ENCODE measurements at places on chromosomes 2 and 18.
A peak's percentile ranks its signal among the peaks of the same experiment; 100 is the strongest.

DNA sequence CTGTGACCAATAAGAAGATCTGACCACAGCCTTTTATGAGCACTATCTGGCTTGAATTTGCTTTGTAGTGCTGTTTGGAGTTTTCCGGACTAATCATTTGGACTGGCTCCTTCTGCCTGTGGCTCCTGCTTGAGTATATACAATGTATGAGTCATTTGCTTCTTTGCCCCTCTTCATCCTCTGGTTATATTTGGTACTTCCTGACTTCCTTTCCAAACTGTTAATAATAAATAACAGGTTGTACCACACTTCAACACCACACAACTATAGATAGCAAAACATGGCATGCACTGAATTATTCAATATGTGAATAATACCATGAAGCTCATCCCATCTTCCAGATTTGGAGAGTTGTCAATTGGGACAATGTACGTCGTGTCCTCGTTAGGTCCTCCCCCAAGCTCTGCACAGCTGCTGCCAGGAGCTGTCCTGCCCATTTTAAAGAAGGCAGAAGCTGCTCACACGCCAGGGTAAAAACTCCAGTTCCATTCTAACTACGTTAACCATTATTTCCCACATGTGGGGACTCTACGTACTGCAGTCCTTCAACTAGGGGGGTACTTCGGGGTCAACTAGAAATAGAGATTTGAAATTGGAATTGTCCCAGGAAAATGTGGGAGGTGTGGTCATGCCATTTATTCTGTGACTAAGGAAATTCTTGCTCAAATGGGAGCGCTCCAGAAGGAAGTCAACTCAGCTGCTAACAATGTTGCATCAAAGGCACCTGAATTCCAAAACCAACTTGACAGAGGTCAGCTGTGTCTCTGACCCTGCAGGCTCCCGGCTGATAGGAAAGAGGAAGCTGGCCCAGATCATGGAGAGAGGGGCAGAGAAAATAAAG lies 38.1 kb downstream of the ST8SIA5 start:
- DNase-seq = no peak

DNA sequence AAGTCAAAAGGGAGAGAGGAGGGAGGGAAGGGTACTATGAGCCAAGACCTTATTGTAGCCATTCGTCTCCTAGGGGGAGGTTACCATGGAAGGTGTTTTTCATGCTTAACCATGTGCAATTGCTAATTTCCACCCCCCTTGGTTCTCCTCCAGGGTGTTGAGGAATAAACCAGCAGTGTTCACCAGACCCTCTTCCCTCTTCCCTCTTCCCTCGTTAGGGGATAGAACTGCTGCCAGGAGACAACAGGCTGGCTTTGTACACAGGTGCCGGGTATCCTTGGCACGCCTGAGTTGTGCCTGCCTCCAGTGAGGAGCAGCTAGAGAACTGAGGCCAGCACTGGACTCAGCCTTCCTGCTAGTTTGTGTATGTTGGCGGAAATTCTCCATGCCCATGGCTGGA lies 41.1 kb upstream of the ARL5A start:
- DNase-seq = no peak

- no peak for DNase-seq
Measured at GRCh38 chr18:48714873-48715272, 176.0 kb downstream of the CTIF start.

DNA sequence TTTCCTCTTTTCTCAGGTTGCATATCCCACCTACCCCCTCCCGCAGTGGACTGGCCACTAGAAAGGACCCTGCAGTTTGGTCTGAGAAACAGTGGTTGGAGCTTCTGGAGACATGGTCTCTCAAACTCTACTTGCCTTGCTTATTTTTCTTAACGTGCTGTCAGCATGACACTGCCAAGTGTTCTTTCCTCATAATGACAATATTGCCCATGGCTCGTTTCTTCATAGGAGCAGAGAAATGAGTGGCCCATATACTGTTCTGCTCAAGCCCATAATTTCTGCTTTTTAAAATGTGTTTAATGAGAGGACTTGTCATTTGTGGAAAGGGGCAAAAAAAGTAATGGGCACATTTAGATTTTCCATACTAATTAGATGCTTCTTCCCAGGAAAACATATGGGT lies 828.7 kb downstream of the BCL11A start:
- no peak for DNase-seq

DNA sequence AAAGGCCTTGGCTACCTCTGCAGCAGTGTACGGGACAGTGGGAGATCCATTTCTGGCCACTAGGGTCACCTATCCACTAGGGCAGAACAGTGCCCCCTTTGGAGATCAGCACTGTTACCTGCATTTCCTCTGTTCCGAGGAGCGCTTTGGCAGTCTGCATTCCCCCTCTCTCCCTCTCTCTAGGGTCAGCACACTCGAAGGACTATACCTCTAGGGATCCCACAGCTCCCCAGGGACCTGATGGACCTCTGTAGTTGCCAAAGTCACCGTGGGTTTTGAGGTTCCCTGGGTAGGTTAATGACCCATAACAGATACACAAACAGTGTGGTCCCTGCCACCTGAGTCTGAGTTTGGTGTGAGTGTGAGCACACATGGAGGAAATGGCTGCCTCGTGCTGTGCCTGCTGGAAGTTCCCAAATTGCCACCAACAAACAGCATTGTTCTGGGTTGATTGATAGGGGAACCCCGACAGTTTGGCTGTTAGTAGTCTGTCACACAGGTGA lies 99.8 kb upstream of the VWC2L start:
- DNase-seq = no peak

DNA sequence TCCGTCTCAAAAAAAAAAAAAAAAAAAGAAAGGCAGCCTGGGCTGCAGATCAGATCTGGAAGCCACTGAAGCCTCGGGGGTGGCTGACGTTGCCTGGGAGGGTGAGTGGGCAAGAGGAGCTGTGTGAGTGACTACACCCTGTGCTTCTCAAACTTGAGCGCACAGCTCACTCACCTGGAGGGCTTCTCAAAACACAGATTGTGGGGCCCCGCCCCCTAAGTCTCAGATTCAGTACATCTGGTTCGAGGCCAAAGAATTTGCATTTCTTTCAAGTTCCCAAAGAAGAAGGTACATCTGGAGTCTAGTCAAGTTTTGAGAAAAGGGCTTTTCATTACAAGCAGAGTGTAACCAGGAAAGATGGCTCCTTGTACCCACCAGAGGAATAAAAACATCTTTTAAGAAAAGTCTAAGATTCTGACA lies 97.7 kb upstream of the CAB39 start:
- no peak for DNase-seq

DNA sequence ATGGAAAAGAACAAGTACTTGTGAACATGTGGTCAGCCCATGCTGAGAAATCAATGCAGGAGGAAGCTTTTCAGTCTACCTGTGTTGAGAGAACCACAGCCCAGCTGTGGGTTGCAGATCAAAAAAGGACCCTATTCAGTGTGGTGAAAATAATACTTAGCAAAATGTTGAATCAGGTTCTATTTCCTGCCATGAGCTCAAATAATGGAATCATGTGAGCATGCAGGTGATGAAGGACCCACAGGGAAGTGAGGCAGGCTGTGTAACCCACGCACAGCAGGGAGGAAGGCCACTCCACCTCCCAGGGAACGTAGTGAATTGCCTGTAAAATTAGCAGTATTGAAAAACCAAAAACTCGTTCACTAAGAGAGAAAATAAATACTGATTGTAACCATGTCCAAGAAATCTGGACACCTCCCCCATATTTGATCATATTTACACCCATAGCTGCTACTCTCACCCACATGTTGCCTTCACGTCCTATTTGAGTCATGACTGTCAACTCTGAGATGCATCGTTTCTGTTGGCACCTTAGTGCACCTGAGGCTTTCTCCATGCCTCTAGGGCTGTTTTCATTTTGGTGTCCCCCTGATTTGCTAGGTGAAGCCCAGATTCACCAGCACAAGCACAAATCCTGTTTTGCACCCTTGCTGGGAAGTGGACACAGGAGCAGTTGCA lies 20.5 kb upstream of the BCL2L11 start:
- DNase-seq = no peak

DNA sequence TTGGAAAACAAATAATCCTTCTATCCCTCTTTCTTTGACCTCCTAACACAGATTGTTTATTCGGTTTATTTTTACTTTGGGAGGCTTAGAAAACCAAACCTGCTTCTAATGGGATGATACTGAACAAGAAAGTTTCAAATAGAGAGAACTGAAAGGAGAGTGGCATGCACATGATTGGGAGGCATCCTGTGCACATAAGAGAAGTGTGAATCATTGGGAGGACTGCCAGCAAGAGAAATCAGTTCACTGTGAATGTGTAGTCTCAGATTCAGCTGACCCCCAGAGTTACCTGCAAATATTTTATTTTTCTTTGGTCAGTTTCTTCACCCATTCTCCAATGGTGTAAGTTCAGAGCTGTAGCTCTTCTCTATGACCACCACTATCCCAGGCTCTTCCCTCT lies 1363.2 kb upstream of the ACVR2A start:
- no peak for DNase-seq

GRCh38 chr2:196742685-196743084 lies 56.8 kb downstream of the GTF3C3 start:
- no peak for DNase-seq

DNA sequence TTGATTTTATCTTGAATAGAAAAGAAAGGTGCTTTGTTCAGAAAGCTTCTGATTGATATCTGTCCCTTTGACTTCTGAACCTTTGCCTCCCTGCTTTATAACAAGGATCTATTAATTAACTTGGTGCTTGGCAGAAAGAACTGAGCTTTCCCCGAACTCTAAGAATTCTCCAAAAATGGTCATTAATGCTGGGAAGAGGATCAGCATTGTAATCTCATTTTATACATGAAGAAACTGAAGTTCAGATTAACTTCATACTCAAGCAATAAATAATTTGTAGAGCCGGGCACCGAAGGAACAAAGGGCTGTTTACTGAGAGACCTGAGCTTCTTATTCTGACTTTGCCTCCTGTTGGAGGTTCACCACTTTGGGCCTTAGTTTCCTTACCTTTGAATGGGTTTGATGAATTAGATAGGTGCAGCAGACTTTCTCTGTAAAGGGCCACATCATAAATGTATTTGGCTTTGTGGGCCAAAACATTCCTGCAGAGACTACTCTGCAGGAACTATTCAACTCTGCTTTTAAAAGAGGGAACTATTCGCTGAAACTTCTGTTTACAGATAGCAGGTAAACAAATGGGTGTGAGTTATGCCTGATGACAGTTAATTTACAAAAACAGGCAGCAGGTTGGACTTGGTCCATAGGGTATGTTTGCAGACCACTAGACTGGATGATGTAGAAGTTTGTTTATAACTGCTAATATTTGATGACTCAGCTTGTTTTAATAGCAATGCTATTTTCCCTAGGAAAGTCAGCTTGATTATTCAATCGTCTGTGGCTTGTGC lies 272.9 kb downstream of the TGIF1 start:
- no peak for DNase-seq

- DNase-seq = no peak
Measured at GRCh38 chr18:25282896-25283703, 68.9 kb downstream of the ZNF521 start.

GRCh38 chr2:237304763-237305514 lies 109.0 kb downstream of the COL6A3 start:
- DNase-seq = no peak

GRCh38 chr2:86274265-86274917 lies 63.0 kb downstream of the REEP1 start:
- DNase-seq = no peak

DNA sequence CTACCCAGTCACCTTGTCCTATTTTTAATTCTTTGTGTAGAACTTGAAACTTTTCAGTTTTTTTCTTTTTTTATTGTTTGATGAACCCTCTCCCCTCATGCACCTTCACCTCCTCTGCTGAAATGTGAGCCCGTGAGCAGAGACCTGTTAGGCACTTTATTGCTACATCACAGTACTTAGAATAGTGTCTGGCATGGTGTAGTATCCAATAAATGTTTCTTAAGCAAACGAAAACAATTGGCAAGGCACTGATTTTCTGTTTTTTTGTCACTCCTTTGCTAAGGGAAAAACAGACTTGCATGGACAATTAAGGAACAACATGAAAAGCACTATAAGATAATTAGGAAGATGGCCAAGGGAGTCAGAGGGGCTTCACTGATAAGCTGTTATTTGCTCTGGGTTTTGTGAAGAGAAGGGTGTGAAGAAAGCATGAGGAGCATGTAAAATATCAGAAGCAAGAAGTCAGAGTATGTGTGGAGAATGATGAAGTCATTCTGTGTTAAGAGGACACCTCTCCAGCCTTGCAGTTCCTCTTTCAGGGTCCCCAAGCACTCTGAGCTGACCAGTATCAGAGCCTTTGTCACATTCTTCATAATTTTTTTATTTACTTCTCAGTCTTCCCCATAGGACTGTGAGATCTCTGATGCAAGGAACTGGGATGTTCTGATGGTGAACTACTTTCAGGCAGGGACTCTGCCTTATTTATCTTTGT lies 99.7 kb upstream of the CAVIN2 start:
- DNase-seq = no peak

DNA sequence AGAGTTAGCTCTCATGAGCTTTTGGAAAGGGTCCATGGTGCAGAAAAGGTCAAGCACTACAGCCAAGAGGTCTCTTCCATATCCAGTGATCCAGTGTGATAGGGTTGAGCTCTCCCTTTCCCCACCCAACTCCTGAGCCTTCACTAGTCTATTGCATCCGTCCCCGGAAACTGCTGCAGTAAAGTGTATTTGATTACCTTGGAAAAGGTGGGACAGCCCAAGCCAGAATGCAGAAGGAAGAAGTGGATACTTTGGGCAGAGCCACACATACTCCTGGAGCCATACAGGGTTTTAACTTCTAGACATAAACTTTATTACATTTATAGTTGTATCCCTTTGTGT lies 3.6 kb downstream of the PNKD start:
- DNase-seq = no peak

DNA sequence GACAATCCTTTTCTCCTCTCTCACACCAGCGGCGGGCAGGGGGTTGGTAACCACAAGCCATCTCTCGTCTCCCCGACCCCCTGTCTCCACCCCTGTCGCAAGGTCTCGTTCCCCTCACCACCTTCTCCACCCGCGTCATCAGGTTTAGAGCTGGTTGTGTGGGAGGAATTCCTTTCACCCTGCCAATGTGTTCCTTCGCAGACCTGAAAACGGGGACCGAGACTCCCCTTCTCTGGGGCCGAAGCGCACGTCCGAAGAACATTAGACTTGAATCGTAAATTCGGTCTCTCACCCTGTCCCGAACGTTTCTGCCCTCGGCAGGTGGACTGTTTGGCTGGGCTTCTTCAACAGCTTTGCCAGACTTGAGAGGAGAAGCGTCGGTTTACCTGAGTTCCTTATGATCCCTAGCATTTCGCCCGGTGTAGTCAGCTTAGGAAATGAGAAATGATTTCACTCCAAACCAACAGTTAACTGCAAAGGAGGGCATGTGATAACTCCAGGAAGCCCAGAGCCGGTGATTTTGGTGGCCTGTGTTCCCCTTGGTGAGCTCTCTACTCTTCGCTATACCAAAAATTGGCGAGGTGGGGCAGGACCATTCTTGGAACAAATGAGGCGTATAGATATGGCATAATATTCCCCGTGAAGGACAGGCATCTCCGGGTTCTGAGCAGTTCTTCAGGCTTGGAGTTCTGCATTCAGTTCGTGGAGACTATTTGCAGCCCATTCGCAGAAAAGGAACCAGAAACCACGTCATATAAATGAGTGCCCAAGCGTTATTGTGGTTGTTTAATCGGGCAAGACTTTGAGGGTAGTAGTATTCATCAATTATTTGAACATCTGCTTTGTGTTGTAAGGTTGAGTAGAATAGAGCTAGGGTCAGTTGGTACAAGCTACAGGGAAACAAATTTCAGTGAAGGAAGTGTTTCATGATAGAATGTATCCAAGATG lies 694 bp downstream of the CFAP36 start:
- peak; percentile 32 for DNase-seq
